ENCODE measurements at places on chromosomes 6 and 20.

DNA sequence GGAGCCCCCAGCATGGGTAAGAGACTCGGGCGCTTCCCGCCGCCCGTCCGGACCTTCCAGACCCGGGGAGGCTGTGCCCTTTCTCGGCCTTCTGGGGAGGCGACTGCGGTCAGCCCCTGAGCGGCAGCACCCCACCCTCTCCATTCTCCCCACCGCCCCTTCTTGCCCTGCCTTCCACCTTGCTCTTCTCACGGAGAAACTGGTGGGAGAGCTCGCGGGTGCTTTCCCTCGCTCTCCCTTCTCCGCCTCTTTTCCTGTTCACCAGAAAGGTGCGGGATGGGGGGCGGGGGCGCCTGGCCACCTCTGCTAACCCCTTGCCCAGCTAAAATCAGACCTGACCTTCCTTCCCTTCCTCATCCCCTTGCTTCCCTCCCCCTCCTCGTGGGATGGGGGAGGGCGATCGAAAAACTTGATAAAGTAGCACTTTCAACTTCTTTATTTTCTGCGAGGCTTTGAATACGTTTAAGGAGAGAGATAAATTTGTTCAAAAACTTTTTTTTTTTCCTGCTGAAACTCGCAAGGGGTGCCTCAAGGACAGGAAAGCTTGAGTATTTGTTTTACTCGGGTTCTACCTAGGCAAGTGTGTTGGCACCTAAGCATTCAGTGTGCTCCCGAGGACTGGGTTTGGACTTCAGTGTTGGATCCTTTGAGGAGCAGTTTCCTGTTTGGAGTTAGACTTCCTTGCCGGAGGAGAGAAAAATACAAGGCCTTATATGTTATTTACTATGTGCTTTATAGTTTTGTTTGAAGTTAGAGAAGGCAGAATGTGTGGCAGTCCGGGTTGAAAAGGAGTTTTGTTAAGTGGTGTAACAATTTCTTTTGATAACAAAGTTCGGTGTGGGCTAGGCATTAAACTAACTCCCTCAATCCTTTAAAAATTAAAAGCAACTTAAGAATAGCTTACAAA is 897 bp downstream of the CD2AP start:
- DNase-seq: no peak

DNA sequence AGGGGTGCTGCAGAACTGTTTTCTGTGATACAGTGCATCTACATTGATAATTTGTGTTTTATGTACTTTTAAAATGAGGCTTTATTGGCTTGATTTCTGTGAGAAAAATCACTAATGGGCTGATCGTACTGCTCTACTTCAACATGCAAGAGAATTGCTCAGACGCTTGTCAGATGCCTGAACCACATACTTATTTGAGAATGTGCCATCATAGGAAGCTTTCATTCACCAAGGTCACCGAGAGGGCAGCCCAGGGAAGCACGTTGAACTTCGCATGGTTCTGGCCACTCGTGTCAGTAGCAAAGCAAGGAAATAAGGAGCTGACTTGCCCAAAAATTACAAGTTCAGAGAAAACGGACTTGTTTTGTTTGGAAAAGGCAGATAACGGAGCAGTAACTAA is 168.5 kb upstream of the AKAP12 start:
- peak; percentile 15 for DNase-seq

GRCh38 chr20:63592661-63593060 is 18.6 kb upstream of the HELZ2 start:
- no peak for DNase-seq

- DNase-seq: no peak
Observed at GRCh38 chr6:73252703-73253102, 10.3 kb downstream of the KHDC1 start.

GRCh38 chr6:149974825-149975224 is 11.1 kb downstream of the ULBP1 start:
- DNase-seq: no peak

- no peak for DNase-seq
Observed at GRCh38 chr20:46060301-46060881, 29.4 kb downstream of the NCOA5 start.

DNA sequence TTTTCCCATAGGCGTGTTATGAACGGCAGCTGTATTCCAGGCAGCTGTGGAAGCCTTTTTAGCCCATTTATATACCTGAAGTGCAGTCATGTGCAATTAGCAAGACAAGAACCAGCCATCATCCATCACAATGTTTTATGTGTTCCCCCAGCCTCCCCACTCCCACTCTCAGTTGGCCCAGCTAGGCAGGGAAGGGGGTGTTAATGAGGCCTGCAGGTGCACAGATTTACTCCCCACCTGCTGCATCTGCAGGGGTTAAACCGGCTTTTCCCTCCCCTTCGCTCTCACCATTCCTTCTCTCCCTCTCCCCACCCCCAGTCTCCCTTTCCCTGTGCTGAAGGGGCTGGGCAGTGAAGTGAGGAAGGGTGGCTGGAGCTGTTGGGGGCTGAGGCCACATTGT is 149.8 kb upstream of the AKAP12 start:
- DNase-seq: no peak

GRCh38 chr6:168133168-168133561 is 54.2 kb upstream of the FRMD1 start:
- DNase-seq: no peak

- DNase-seq: no peak
Observed at GRCh38 chr6:27294409-27294808, 17.7 kb downstream of the POM121L2 start.

GRCh38 chr6:166779381-166779780 is 152.3 kb upstream of the RPS6KA2 start:
- DNase-seq: no peak

GRCh38 chr6:118198746-118199145 is 291.7 kb downstream of the SLC35F1 start:
- DNase-seq: peak; percentile 2

DNA sequence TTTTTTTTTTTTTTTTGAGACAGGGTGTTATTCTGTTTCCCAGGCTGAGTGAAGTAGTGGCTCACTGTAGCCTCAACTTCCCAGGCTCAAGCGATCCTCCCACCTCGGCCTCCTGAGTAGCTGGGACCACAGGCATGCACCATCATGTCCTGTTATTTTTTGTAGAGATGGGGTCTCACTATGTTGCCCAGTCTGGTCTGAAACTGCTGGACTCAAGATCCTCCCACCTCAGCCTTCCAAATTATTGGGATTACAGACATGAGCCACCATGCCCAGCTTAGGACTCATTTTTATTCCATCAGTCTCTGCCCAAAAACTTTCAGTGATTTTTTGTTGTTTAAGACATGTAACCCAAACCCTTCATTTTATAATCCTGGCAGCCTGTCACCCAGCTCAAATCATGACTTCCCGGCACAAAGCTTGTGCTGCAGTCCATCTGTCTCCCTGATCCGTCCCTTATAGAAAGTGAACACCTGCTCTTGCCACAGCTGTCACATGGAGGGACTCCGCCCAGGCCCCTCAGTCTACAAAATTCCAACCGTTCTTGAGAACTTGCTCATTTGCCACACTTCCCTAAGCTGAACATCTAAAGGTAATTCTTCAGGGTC is 183.9 kb upstream of the JARID2 start:
- no peak for DNase-seq
